ENCODE measurements at places on chromosomes 2 and 18.
A peak's percentile ranks its signal among the peaks of the same experiment; 100 is the strongest.

- H3K27me3 ChIP-seq: no peaks in the 10 kb centered on the region
- peaks cover 70% of the 10 kb centered on the region for H3K4me1 ChIP-seq
- peak overlapping the region; percentile 32 for H3K4me3 ChIP-seq
- DNase-seq: peak; percentile 95
These were observed 53.7 kb downstream of the HS1BP3 start for GRCh38 chr2:20596973-20597859.

DNA sequence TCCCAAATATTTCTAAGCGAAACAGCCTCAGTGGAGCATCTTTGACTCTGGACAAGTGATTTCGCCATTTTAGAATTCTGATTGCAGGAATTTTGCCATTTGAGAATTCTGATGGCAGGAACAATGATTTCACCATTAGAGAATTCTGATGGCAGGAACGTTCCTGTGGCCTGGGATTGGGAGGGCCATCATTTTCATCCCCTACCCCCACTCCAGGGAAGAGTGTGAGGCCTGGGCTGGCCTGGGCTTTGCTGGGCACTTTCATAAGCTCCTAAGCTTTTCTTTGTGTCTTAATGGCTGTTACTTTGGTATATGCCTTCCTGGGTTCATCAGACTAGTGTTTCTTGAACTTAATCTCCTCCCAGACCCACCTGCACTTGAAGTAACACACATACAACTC lies 129.3 kb upstream of the EPAS1 start:
- no peak overlapping the region for H3K27ac ChIP-seq
- H3K36me3 ChIP-seq: no peaks in the 10 kb centered on the region
- DNase-seq: no peak
- H3K27me3 ChIP-seq: no peaks in the 10 kb centered on the region

GRCh38 chr2:62858231-62858832 lies 152.8 kb downstream of the EHBP1 start:
- no peaks in the 10 kb centered on the region for H3K4me1 ChIP-seq
- H3K36me3 ChIP-seq: peaks cover 6% of the 10 kb centered on the region
- no peak for DNase-seq
- no peaks in the 10 kb centered on the region for H3K27me3 ChIP-seq
- H3K4me3 ChIP-seq: no peak overlapping the region

- no peaks in the 10 kb centered on the region for H3K27me3 ChIP-seq
- no peaks in the 10 kb centered on the region for H3K4me1 ChIP-seq
- DNase-seq: peak; percentile 29
- H3K4me3 ChIP-seq: no peak overlapping the region
- H3K36me3 ChIP-seq: no peaks in the 10 kb centered on the region
- no peak overlapping the region for H3K27ac ChIP-seq
These were observed 114.5 kb downstream of the INSIG2 start for GRCh38 chr2:118202707-118203303.

GRCh38 chr2:165959371-165959770 lies 5.8 kb upstream of the TTC21B start:
- no peaks in the 10 kb centered on the region for H3K4me1 ChIP-seq
- no peaks in the 10 kb centered on the region for H3K36me3 ChIP-seq
- no peak overlapping the region for H3K4me3 ChIP-seq
- no peak for DNase-seq

GRCh38 chr2:170967553-170967952 lies 38.5 kb downstream of the GORASP2 start:
- H3K27ac ChIP-seq: no peak overlapping the region
- H3K36me3 ChIP-seq: peaks cover 32% of the 10 kb centered on the region
- H3K27me3 ChIP-seq: no peaks in the 10 kb centered on the region
- no peaks in the 10 kb centered on the region for H3K4me1 ChIP-seq

- H3K27ac ChIP-seq: no peak overlapping the region
- no peak overlapping the region for H3K4me3 ChIP-seq
- no peaks in the 10 kb centered on the region for H3K4me1 ChIP-seq
- peak; percentile 54 for DNase-seq
- no peaks in the 10 kb centered on the region for H3K27me3 ChIP-seq
These were observed 122.8 kb downstream of the LYPD1 start for GRCh38 chr2:132547090-132547687.

DNA sequence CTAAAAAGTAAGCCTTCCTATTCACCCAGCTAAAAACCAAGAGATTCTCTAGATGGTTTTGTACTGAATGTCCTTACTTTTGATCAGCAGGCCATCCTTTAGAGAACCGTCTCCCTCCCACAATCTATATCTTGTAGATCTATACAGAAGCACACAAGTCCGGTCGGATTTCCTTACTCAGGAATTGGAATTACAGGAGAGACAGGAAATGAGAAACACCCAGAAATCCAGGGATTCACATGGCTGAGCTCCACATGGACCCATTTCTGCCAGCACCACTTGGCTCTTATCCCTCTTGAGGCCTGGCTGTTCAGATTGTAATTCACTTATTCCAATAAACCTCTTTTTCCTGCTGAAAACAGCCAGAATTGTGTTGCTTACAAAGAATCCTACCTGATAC lies 4.5 kb downstream of the OLA1 start:
- H3K4me3 ChIP-seq: no peak overlapping the region
- no peaks in the 10 kb centered on the region for H3K36me3 ChIP-seq
- H3K27ac ChIP-seq: no peak overlapping the region
- DNase-seq: no peak
- peaks cover 6% of the 10 kb centered on the region for H3K4me1 ChIP-seq

GRCh38 chr2:195686564-195686963 lies 29.5 kb downstream of the SLC39A10 start:
- no peak overlapping the region for H3K4me3 ChIP-seq
- no peaks in the 10 kb centered on the region for H3K27me3 ChIP-seq
- no peaks in the 10 kb centered on the region for H3K4me1 ChIP-seq
- DNase-seq: no peak
- no peaks in the 10 kb centered on the region for H3K36me3 ChIP-seq

- no peaks in the 10 kb centered on the region for H3K27me3 ChIP-seq
- no peaks in the 10 kb centered on the region for H3K36me3 ChIP-seq
- H3K4me3 ChIP-seq: no peak overlapping the region
- no peaks in the 10 kb centered on the region for H3K4me1 ChIP-seq
- H3K27ac ChIP-seq: no peak overlapping the region
- no peak for DNase-seq
These were observed 229.0 kb downstream of the MGAT5 start for GRCh38 chr2:134482766-134483340.

- H3K27me3 ChIP-seq: no peaks in the 10 kb centered on the region
- peak; percentile 42 for DNase-seq
- no peak overlapping the region for H3K27ac ChIP-seq
These were observed 9.0 kb upstream of the ARHGEF4 start for GRCh38 chr2:130827502-130828251.

DNA sequence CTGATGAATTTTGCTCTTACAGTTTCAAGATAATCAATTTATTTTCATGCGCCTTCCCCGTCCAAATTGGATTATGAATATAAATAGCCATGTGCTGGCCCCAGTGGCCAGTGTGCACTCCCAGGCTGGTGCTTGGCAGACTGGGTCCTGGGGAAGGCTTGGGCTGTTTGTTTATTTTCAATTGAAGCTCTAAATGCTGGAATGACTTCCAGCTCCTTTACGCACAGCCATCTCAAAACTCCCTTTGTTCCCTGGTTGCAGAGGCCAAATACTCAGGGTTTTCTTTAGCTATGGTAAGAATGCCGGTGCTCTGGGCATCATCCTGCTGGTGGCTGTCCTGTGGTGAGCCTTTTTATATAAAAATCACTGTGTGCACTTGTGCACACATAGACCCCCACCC lies 131.5 kb downstream of the PRKCE start:
- H3K36me3 ChIP-seq: no peaks in the 10 kb centered on the region
- no peaks in the 10 kb centered on the region for H3K27me3 ChIP-seq

GRCh38 chr2:64797881-64798575 lies 144.3 kb upstream of the SERTAD2 start:
- no peaks in the 10 kb centered on the region for H3K4me1 ChIP-seq
- no peaks in the 10 kb centered on the region for H3K36me3 ChIP-seq
- H3K27me3 ChIP-seq: no peaks in the 10 kb centered on the region
- H3K4me3 ChIP-seq: no peak overlapping the region
- DNase-seq: no peak

DNA sequence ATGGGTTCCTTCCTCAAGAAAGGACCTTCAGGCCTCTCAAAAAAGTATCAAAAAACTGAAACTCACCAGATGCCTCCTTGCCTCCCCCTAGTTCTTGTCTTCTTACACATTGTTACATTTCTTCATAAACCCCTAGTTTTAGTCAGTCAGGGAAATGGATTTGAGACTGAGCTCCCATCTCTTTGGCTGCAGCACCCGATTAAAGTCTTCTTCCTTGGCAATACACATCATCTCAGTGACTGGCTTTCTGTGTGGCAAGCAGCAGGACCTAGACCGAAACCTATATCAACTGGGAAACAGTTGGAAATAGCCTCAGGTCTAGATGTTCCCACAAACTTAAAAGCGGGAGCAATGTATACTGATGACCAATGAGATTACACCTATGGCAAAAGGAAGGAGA lies 512.2 kb upstream of the PKDCC start:
- H3K27me3 ChIP-seq: no peaks in the 10 kb centered on the region
- no peaks in the 10 kb centered on the region for H3K36me3 ChIP-seq
- H3K27ac ChIP-seq: no peak overlapping the region
- H3K4me1 ChIP-seq: no peaks in the 10 kb centered on the region
- no peak for DNase-seq

GRCh38 chr2:177242121-177242987 lies 22.2 kb downstream of the NFE2L2 start:
- no peak overlapping the region for H3K4me3 ChIP-seq
- no peaks in the 10 kb centered on the region for H3K36me3 ChIP-seq
- no peaks in the 10 kb centered on the region for H3K27me3 ChIP-seq
- peak overlapping the region; percentile 52 for H3K27ac ChIP-seq
- peaks cover 62% of the 10 kb centered on the region for H3K4me1 ChIP-seq
- no peak for DNase-seq

GRCh38 chr18:39019989-39020388 lies 1454.4 kb upstream of the CELF4 start:
- H3K4me3 ChIP-seq: no peak overlapping the region
- no peaks in the 10 kb centered on the region for H3K4me1 ChIP-seq
- H3K27ac ChIP-seq: no peak overlapping the region
- H3K27me3 ChIP-seq: no peaks in the 10 kb centered on the region

DNA sequence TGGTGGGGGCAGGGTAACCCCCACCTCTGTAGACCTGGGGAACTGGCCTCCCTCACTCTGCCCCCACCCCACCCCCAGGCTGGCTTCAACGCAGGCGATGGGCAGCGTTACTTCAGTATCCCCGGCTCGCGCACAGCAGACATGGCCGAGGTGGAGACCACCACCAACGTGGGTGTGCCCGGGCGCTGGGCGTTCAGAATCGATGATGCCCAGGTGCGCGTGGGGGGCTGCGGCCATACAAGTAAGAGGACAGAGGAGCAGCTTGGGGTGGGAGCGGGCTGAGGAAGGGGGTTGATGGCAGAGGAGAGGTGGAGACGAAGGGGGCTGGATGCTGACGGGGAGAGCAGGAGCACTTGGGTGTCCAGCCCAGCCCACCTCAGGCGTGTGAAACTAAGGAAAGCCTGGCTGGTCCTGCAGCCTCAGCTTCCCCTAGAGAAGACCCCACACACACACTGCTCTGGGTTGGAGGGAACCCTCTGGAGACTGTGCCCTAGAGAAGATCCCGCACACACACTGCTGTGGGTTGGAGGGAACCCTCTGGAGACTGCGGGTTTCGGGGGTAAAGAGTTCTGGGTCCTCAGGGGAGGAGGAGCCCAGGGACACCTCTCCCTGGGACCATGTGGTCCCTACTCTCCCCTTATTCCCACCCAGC lies 36.2 kb downstream of the SNED1 start:
- no peaks in the 10 kb centered on the region for H3K27me3 ChIP-seq
- no peak overlapping the region for H3K27ac ChIP-seq
- H3K4me1 ChIP-seq: no peaks in the 10 kb centered on the region
- no peak for DNase-seq

DNA sequence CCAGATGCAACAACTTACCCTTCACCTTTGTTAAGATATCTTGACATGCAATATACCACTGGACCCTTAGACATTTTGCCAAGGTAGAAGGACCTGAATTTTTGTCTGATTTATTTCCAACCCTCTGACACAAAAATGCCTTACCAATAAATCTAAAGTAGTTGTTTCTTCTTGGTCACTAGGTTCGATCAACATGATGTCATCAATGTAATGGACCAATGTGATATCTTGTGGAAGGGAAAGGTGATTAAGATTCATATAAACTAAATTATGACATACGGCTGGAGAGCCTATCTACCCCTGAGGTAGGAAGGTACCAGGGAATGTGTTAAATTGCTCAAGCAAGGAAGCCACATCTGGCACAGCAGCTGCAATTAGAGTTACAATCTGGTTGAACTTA lies 67.7 kb upstream of the SERPINE2 start:
- H3K4me1 ChIP-seq: no peaks in the 10 kb centered on the region
- H3K27me3 ChIP-seq: no peaks in the 10 kb centered on the region
- DNase-seq: no peak
- H3K36me3 ChIP-seq: no peaks in the 10 kb centered on the region

DNA sequence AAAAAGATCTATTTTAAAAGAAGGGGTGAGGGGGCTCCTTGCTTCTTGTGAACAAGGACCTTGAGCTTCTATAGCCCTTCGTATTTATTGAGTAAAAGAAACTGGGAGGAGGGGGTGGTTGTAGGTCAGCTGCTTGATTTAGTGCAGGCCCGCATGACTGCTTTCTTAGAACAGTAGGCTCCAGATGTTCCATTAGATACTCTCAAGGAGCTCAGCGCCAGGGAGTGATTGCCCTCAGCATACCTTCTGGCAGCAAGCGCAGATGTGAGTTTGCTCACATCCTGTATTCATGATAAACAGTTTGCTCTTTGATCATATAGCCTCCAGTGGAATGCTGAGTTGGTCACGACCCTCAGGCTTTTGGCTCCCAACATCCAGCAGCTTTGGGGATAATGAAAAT lies 108.9 kb upstream of the XPO1 start:
- H3K36me3 ChIP-seq: no peaks in the 10 kb centered on the region
- no peak overlapping the region for H3K27ac ChIP-seq
- H3K4me3 ChIP-seq: no peak overlapping the region

- H3K27me3 ChIP-seq: no peaks in the 10 kb centered on the region
- DNase-seq: no peak
- no peak overlapping the region for H3K4me3 ChIP-seq
These were observed 74.9 kb downstream of the ATL2 start for GRCh38 chr2:38301969-38302702.

DNA sequence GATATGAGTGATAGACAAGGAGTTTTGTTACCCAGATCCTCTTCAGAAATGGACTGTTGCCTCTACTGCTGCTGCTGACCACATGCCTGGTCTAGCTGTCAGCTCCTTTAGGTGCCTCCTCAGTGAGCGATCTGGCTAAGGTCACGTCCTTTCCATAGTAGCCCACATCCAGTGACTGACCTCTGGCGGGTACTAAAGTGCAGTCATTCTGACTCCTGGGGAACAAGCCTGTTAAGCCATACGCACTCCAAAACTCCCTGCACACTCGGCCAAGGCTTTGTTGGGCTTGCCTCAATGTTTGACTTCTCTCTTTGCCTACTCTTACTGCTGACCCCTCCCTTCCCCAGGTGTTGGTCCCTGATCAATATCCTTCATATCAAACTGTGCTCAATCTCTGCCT lies 685.2 kb downstream of the IRS1 start:
- H3K27ac ChIP-seq: no peak overlapping the region
- H3K4me1 ChIP-seq: no peaks in the 10 kb centered on the region
- no peak overlapping the region for H3K4me3 ChIP-seq
- H3K36me3 ChIP-seq: no peaks in the 10 kb centered on the region
- H3K27me3 ChIP-seq: no peaks in the 10 kb centered on the region
- peak; percentile 50 for DNase-seq

GRCh38 chr18:29644276-29644675 lies 1398.3 kb downstream of the DSC3 start:
- no peak overlapping the region for H3K27ac ChIP-seq
- no peak overlapping the region for H3K4me3 ChIP-seq
- no peaks in the 10 kb centered on the region for H3K36me3 ChIP-seq
- H3K27me3 ChIP-seq: no peaks in the 10 kb centered on the region
